ENCODE measurements at places on chromosomes 6 and 20. TPM values are rescaled to one million over a fixed set of nuclear protein-coding genes. Genes with fewer than 3 reads are reported as not detected.

The PROKR2 gene
- not detected for total RNA-seq

The ABCC10 gene
- 24.0 TPM for total RNA-seq

The PCK1 gene
- not detected for total RNA-seq

The ZSCAN23 gene
- total RNA-seq, result 1.1 TPM
